ENCODE measurements at places on chromosomes 2 and 18.

- H3K36me3 ChIP-seq, result no peaks in the 10 kb centered on the region
- no peak for DNase-seq
- H3K4me1 ChIP-seq, result no peaks in the 10 kb centered on the region
Measured at GRCh38 chr18:77167251-77167650, 34.7 kb upstream of the MBP start.

DNA sequence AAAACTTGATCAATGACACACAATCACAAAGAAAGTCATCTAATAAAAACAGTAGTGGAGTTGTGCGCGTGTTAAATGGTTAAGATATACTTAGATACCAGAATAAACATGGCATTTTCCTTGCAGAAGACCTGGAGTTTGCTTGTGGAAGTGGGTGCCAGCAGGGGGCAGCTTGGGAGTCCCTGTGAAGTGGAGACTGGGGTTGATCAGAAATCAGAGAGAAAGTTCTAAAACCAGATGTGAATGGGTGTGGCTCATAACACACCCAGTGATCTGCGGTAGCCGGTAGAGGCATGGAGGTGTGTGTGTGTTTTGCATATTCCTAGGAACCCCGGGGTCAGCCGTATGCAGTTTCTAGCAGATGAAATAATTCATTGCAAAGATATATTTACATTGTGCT, 300.1 kb upstream of the TRIB2 start:
- DNase-seq, result peak; percentile 41
- no peaks in the 10 kb centered on the region for H3K4me1 ChIP-seq

GRCh38 chr2:23269747-23270146, 115.2 kb upstream of the KLHL29 start:
- H3K36me3 ChIP-seq, result no peaks in the 10 kb centered on the region
- no peak overlapping the region for H3K27ac ChIP-seq
- H3K4me3 ChIP-seq, result no peak overlapping the region
- DNase-seq, result no peak
- H3K4me1 ChIP-seq, result no peaks in the 10 kb centered on the region

DNA sequence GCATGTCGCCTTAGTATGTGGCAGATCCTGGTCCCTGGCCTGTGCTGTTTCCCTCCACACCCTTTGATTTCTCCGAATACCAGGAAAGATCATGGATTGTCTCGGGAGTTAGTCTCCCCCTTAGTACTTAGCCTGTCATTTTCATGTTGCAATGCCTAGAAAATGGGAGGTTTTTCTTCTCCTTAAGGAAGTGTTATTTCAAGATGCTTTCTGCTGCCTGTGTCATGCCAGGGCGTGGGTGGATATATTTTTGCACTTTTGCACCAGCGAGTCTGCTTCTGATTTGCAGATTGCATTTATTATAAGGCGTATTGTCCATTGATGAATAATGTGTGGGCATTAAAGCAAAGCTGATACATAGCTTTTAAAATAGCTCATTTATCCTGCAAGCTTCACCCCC, 223.5 kb downstream of the NEDD4L start:
- H3K27ac ChIP-seq, result no peak overlapping the region
- H3K27me3 ChIP-seq, result no peaks in the 10 kb centered on the region
- H3K4me1 ChIP-seq, result peaks cover 21% of the 10 kb centered on the region

DNA sequence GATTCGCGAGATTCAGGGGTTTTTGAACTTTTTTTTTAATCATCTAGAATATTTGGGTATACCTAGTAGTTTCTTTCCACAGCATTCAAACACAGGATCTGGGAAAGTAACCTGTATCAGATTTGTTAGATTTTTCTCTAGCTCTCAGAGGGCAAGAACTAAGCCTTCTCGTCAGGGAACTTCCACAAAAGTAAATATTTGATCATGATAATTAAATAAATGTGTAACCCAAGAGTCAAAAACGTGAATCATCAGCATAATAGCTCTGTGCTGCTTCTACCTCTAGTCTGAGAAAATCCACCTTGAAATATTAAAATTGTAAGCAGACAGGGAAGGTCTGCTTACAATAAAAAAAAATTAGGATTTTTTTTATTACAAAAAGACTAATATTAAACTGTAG, 225.7 kb upstream of the SPOPL start:
- H3K36me3 ChIP-seq, result no peaks in the 10 kb centered on the region
- no peaks in the 10 kb centered on the region for H3K27me3 ChIP-seq
- H3K4me1 ChIP-seq, result no peaks in the 10 kb centered on the region
- no peak for DNase-seq
- H3K27ac ChIP-seq, result no peak overlapping the region
